ENCODE measurements at places on chromosomes 2 and 18.
A peak's percentile ranks its signal among the peaks of the same experiment; 100 is the strongest.

DNA sequence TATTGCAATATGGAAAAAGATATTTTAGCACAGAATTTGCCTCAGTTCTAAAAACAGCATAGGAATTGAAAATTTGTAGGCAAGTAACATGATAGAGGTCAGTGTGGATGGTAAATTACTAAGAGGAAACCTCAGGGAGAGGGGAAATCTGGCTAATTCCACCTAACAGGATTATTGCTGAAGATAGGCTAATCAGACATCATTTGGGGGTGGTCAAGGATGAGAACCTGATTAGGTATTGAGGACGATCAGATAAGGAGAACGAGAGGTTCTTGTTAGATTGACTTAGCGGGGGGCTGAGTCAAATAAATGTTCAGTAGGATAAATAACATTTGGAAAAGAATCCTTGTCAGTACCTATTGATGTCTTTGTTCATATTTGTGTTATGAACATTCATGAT lies 543.2 kb upstream of the LRRTM4 start:
- DNase-seq: no peak

DNA sequence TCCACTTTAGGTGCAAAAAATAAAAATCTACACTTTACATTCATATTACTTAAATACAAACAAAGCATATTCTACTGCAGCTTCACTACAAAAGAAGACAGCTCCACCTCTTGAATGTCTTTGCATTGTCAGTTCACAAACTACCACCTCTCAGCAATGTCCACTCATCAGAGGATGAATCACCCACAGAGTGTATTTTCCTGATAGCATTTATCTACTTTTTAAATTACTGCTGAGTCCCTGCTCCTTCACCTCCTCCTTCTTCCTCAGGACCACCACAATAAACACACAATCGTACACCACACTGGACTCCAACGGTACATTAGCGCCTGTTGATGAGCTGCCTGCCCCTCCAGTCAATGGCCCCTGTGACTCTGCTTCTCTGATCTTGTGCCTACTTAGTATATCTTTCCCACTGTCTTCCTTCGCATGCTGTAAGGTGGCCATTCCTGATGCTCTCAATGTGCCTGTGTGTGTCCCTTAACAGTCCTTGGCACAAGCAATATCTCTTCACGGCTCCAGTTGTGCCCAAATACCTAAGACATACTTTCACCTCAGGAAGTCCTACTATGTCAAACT lies 120.9 kb downstream of the DHRS9 start:
- DNase-seq: no peak

- DNase-seq: no peak
Measured at GRCh38 chr2:151878655-151879563, 50.7 kb upstream of the ARL5A start.

DNA sequence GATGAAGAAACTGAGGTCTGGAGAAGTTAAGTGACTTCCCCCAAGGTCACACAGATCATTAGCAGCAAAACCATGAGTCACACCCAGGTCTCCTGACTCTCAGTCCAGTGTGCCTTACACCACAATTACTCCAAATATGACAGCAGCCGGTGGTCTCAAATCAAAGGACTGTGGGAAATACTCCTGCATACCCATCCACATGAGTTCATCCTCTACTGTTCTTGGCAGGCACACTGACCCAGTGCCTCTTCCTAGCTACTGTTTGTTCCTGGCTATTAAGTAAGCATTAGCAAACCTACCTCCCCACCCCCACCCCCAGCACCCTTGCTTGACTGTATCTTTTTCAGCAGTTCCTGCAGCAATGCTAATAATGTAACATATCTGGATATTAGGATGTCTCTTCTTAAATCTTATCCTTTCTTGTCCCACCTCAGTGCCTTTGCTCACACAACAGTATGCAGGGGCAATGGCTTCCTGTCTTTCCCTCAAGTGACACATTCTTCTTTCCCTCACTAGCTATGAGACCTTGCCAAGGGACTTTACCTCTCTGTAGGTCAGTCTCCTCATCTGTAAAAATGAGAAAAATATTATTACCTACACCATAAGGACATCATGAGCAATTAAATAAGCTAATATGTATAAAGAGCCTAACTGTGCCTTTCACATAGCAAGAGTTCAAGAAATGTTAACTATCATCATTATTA lies 46.2 kb downstream of the FAM98A start:
- DNase-seq: no peak

- no peak for DNase-seq
Measured at GRCh38 chr2:85578243-85579180, 1.1 kb downstream of the VAMP8 start.

GRCh38 chr2:74010087-74010541 lies 25.4 kb downstream of the TET3 start:
- peak; percentile 70 for DNase-seq

GRCh38 chr2:20623741-20624155 lies 27.1 kb downstream of the HS1BP3 start:
- no peak for DNase-seq

DNA sequence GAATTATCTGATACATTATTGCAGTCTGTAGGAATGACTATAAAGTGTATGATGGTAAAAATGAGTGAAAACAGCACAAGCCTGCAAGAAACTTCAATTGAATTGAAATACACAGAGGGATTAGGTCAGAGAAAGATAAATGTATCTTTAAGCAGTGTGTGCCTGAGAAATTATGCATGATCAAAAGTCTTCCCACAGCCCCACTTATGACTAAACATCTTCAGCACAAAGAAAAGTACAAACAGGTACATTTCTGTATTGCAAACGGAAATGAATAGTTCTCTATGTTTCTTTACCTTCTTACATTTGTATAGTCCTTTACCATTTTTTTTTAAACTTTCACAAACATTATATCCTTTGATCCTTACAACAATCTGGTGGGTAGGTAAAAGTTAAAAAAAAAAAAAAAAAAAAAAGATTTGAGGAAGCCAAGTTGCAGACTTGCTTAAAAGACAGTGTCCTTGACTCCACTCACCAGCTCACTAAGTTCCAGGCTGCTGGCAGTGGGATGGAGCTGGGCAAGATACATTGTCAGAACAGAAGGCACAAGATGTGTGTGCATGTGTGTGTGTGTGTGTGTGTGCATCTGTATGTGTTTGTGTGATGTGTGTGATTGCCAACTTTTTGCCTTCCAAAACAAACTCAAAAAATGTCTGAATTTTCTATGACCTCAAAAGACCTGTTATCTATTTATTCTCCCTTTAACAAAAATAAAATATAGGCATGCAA lies 423.7 kb upstream of the ACVR2A start:
- DNase-seq: no peak

GRCh38 chr2:135965756-135966155 lies 19.7 kb downstream of the DARS1 start:
- DNase-seq: no peak

GRCh38 chr2:217225596-217225995 lies 365.7 kb upstream of the TNP1 start:
- no peak for DNase-seq

DNA sequence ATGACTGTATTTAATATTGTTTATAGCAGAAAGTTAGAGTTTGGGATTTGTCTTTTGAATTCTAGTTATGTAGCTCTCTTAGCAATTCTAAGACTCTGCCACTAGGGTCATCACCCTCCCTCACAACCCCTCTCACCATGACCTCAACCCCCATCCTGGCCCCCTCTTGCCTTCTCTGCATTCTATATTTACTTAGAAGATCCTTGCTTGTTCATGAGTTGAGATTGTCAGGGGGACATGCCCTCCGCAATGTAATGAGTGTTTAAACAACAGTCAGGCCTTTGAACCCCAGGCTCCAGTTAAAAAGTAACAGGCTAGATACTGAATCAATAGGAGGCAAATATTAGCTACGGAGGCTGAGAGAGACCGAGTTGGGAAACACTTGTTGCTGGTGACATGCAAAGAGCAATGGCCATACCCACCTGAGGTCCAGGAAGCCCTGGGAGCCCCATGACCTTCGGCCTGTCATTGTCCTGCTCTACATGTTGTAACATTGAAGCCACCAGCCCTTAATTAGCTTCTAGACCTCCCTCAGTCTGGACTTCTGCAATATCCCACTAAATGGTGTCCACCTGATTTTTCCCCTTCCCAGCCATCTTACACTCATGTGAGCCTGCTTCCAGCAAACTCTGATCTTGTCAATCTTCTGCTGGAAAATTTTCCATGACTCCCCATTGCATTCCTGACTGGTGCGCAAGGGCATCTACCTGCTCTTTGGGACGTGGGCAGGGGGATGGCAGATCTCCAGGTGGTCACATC lies 221.1 kb downstream of the ALPK2 start:
- DNase-seq: no peak

DNA sequence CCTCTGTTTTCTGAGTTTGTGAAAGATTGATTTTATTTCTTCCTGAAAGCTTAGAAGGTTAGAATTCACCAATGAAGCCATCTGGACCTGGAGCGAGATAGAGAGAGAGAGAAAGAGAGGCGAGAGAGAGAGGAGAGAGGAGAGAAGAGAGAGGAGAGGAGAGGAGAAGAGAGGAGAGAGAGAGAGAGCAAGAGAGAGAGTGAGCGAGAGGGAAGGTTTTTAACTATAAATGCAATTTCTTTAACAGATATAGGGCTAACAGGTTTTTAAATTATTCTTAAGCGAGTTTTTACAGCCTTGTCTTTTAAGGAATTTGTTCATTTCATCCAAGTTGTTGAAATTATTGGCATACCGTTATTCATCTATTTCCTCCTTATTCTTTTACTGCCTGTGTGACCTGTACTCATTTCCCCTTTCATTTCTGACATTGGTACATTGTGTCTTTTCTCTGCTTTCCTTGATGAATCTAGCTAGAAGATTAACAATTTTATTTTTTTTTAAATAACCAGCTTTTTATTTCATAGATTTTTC lies 56.1 kb downstream of the BABAM2 start:
- DNase-seq: no peak

DNA sequence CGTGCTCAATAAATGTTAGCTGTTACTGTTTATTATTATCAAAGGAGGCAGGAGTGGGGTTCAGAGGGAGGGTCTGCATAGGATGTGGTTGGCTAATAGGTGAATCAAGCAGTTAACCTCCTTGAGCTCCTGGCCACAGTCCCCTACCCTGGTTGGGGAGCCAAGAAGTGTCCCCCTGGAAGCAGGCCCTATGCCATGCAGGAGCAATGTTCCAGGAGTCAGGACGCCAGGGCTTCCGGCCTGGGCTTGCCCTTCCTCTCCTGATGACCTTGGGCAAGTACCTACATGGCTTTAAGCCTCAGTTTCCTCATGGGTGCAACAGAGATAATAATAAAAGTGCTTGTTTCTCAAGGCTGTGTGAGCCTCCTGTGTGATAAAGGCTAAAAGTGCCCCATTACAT lies 84.9 kb downstream of the DYSF start:
- DNase-seq: no peak

GRCh38 chr18:54129448-54130067 lies 94.9 kb downstream of the MBD2 start:
- DNase-seq: no peak

DNA sequence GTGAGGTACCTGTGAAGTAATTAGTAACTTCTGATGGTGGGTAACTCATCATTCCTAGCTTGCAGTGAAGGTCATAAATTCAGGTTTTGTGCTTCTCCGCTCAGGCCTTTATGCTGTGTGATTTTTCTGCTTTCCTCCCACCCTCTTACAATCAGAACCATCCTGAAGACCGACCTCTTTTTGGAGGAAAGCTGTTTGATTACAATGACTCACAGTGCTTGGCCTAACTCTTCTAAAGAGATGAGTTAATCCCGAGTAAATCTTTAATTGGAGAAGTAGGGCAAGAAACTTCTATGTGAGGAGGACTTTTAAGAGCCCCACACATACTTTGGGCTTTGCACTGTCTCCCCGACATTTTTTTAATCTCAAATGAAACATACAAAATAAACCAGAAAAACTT lies 53.1 kb downstream of the TTC27 start:
- no peak for DNase-seq

- DNase-seq: no peak
Measured at GRCh38 chr2:48190230-48190629, 283.9 kb upstream of the FBXO11 start.

- DNase-seq: no peak
Measured at GRCh38 chr2:176189681-176190641, 1.5 kb downstream of the HOXD1 start.

- no peak for DNase-seq
Measured at GRCh38 chr2:218319813-218320365, 27.6 kb upstream of the TMBIM1 start.

DNA sequence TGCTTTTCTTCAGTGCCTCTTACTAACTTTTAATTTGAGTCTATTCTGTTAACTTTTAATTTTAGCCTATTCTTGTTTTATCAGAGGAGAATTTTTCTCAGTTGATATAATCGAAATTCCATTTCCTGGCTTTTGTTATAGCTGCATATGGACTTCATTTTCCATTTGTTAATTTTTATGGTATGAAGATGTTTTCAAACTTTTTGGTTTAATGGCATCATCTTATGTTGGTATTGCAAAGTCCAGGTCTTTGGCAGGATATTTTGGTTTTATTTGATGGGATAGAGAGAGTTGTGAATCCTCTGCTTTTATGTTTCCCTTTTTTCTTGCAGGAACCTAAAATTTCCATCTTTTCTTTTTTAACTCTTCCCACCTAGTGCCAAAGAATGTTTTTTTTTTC lies 70.9 kb upstream of the RAPGEF4 start:
- DNase-seq: no peak

GRCh38 chr2:32136097-32136496 lies 29.6 kb upstream of the SLC30A6 start:
- no peak for DNase-seq

DNA sequence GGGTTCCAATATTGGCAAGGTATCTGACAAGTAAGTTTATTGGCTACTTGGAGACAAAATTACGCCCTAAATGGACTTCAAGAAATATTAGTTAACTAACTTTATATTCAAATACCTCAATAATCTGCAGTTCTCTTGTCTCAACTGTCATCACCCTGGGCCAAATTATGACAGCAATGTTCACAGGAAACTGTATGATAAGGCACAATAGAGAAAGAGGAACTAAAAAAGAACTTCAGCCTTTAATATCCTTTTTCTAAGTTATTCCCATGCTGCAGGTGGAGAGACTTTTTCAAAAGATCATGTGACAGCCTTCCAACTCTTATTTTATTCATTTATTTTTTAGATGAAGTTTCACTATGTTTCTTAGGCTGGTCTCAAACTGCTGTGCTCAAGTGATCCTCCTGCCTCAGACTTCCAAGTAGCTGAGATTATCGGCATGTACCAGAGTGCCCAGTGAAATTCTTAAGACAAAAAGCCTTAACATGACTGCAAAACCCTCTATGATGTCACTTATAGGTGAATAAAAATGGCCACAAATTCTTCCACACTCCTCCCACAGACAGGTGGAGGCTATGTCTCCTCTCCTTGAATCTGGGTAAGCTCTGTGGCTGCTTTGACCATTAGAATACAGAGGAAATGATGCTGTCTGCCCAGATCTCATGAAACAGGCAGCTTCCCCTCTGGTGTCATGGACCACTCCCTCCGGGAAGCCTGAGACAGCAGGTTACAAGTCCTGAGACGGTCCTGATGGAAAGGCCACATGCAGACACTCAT lies 211.0 kb downstream of the TGIF1 start:
- no peak for DNase-seq

GRCh38 chr2:188217264-188217663 lies 74.4 kb upstream of the GULP1 start:
- no peak for DNase-seq
